ENCODE measurements at places on chromosomes 5 and 9.

- DNase-seq = no peak
Measured at GRCh38 chr9:92151691-92152393, 36.6 kb upstream of the SPTLC1 start.

DNA sequence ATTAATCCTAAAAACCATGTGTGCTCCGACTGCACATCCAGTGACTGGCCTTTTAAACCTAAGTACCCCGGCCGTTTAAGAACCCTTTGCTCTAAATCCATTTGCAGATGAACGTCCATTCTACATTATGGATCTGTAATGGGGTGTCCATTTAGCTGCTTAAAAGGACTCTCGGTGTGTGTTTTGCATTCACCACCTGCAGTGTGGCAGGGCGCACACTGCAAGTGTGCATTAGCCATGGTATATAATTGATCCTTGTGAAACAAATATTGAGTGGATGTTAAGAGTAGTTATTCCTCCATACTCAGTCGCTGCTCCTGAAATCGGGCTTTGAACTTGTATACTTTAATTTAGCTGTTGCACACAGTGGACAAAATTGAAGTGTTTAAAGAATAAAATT is 190.1 kb upstream of the WWC1 start:
- DNase-seq = no peak

- peak; percentile 79 for DNase-seq
Measured at GRCh38 chr5:126600631-126601511, at the start of gene PHAX. Gene PHAX, plus strand, starts transcription at chr5:126600947. Its CDS starts 16 bp downstream, at chr5:126600963.

- no peak for DNase-seq
Measured at GRCh38 chr5:1481266-1481958, 36.2 kb upstream of the SLC6A3 start.

DNA sequence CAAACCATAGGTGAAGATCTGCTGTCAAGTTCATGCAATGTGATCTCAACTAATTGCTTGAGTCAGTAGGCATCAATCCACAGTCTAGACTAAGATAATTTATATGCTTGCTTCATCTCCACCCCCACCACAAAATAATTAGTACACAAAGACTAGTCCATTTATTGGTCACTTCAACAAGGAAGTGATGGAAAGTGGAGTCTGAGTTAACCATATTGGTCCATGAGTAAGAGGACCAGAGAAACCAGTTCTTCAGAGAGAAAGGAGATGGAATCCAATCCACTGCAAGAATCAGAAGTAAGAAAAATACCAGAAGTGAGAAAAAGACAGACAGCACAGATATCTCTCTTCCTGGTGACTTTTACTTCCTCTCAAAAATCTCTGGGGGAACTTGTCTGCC is 366.5 kb downstream of the CHSY3 start:
- DNase-seq = no peak

DNA sequence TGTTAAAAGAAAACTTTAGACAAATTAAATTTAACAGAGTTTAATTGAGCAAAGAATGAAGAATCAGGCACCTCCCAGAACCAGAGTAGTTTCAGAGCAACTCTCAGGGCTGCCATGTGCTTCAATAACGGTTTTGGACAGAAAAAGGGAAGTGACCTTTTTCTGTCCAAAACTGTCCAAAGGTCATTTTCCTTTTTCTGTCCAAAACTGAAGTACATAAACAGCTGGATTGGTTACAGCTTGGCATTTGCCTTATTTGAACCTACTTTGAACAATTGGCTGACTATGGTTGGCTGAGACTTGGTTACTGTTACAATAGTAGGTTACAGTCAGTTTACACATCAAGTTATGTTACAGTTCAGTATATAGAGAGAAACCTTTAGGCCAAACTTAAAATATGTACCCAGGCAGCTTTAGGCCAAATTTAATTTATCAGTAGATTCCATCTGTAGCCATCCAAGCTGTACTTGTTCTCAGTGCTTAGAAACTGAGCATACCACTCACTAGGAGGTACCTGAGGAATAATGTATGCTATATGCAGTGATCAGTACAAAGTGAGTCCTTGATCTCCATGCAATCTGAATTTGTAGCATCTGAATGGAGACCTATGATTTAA is 44.0 kb downstream of the C9orf85 start:
- no peak for DNase-seq

DNA sequence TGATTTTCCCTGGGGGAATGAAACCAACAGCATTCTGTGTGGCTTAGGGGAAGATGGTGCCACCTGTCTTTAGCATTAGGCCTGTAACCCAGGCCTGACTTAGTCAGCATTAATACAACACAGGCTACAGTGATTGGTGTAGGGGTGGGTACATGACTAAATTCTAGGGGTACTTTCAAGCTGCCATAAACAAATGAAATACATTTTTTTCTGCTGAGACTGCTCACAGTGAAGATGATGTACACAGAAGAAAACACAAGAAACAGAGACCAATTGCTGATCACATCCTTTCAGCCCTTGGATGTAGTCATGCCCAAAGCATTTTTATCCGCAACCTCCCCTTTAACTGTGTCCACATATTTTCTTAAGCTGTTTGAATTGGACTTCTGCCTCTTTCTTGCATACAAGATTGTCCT is 527.2 kb downstream of the KCTD16 start:
- DNase-seq = no peak

- DNase-seq = no peak
Measured at GRCh38 chr9:34443533-34443932, 14.8 kb downstream of the FAM219A start.

- DNase-seq = no peak
Measured at GRCh38 chr5:131209506-131210150, 38.9 kb downstream of the LYRM7 start.

DNA sequence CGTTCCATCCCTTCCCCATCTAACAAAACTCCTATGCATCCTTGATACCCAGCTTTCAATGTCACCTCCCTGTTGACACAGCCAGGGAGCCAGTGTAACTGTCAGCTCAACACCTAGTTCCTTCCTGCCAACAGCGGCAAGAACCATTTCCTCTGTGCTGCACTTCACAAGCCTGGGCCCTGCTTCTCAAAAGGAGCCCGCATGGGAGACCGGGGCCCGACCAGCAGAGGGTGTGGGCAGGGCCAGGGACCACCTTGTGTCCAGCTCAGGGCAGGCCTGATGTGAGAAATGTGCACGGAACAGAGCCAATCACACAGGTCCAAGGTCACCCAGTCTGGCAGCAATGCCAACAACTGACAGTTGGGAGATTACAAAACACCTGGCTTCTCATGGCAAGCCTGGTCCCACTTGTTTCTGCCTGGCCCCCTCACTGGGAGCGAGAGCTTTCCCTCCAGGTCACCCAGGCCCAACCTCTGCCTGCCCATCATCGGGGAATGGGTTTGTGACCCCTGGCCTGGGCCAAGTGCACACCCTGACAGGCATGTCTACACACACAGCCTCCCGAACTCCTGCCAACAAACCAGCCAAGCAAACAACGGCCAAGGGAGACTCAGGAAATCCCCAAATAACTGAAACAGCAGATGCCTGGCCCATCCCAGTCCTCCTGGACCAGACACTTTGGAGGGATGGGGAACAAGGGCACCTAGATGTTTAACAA is 3.1 kb downstream of the RNF44 start:
- DNase-seq = no peak

DNA sequence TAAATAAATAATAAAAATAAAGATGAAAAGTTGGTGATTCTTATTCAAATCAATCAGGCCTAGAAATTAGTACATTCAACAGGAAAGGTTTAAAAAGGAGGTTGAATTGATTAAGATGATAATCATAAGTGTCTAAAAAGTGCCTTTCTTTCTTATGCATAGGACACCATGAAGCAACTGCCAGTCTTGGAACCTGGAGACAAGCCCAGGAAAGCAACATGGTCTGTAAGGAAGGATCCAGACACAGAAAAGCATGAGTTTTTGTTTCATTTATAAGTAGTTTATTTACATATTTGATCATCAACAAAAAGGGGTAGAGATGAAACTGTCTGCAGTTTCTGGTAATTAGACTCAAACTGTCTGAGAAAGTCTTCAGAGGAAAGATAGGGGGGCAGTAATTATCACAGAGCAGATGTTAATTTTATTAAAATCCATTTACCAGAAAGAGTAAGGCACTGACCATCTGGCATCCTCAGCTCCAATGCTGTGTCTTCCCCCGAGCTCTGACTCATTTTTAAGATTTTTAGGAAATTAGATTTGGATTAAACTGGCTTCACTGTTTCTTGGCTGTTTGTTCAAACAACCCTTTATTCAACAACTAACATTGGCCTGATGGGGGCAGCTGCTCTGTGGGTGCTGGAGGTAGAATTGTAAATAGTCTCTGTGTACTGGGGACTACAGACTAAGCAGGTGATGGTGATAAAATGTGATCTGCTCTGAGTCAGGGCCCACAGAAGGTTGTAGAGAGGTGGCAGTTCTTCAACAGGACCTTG is 2.7 kb downstream of the RABEPK start:
- DNase-seq = no peak

DNA sequence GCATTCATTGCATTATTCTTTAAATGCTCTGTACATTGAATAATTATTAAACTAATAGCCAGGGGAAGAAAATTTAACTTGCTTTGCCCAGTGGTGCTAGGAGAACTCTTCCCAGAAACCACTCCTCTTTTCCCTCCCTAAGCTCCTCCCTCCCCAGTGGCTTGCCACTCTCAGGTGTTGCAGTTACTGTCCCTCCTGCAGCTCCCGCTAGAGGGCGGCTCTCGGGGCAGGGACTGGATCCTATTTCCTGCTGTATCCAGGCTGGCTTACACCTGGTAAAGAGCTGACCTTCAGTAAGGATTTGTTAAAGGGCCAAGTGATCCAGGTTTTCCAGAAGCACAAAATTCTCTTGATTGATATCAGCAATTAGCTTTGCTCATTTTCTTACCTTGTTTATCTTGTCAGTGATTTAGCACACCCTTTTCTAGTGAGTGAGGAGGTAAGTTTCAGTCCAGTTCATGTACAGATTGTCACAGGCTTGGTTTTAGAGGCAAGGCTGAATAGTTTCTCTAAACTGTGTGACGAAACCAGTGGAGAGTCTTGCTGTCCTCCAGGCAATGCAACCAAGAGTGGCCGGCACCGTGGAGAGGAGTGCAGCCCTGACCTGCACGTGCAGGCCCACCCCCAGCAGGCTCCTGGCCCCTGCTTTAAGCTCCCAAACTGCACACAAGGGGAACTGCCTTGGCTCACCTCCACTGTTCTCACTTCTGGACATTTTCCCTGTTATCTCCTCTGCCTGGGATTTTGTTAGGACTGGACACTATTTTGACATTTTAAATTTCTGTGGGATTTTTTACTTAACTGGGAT is 423.8 kb downstream of the SPOCK1 start:
- DNase-seq = peak; percentile 16

GRCh38 chr5:77851176-77852067 is 75.3 kb upstream of the TBCA start:
- DNase-seq = no peak

Data from 8988T (cell line).